Right cardiac atrium (tissue), 5 donors: ENCODE measurements at places on chromosomes 3 and 15.

- DNase-seq: peak; percentile 73
These were observed 38.7 kb downstream of the GJD2 start for GRCh38 chr15:34716111-34716510.

- no peak for DNase-seq
These were observed 144.7 kb upstream of the ANKRD28 start for GRCh38 chr3:15942462-15942861.

GRCh38 chr3:60812502-60812901 is 438.8 kb downstream of the FHIT start:
- DNase-seq: no peak

- DNase-seq: no peak
These were observed 27.9 kb downstream of the TP53BP1 start for GRCh38 chr15:43465100-43465499.

DNA sequence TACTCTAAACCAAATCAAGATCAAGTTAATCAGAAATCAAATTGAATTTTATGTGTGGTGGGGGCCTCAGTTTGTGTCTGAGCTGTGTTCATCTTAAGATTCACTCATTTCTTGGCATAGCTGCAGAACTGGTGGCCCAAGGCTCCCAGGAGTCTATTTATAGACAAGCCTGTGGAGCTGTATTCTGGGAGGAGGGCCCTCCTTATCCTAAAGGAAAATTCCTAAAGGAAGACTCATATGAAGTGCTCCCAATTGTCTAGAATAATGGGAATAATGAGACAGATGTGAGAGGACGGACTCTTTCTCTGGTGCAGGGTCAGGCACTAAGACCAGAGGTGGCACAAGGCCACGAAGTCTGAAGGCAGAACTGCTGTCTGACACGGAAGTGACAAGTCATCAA is 38.9 kb downstream of the C3orf85 start:
- DNase-seq: no peak

- peak; percentile 67 for DNase-seq
These were observed 1.5 kb upstream of the CACNA2D3 start for GRCh38 chr3:54120657-54121413.

- DNase-seq: no peak
These were observed 1036.6 kb downstream of the NTRK3 start for GRCh38 chr15:87219650-87220615.

DNA sequence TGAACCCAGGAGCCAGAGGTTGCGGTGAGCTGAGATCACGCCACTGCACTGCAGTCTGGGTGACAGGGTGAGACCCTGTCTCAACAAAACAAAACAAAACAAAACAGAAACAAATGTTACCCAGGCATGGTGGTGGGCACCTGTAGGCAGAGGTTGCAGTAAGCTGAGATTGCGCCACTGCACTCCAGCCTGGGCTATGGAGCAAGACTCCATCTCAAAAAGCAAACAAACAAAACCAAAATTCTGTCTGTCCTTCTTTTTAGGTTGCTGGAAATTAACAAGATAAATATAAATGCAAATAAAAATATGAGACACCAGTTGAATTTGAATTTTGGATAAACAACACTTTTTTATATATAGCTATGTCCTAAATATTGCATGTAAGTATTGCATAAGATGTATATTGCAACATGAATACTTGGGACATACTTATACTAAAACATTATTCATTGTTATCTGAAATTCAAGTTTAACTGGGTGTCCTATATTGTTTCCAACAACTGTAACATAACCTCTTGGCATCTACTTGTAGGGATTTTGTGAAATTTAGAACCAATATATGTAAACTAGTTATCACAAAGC is 4.7 kb upstream of the CEP97 start:
- no peak for DNase-seq

GRCh38 chr15:78620021-78620526 is 722 bp downstream of the CHRNA3 start:
- no peak for DNase-seq

DNA sequence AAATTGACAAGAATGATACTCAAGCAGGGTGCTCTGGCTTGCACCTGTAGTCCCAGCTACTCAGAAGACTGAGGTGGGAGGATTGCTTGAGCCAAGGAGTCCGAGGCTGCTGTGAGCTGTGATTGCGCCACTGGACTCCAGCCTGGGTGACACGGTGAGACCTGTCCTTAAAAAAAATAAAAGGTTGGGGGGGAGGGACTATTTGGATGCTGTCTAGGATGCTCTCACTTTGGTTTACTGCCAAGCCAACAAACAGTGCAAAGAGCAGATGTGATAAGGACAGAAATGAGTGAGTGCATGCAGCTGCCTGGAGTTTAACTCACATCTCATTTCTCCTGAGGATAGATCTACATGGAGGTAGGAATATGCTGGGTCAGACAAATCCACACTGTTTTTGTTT is 130.0 kb downstream of the FRMD4B start:
- no peak for DNase-seq

GRCh38 chr3:101825904-101826445 is 23.3 kb upstream of the NFKBIZ start:
- DNase-seq: no peak

GRCh38 chr3:51887620-51888019 is 12.2 kb upstream of the IQCF5 start:
- DNase-seq: no peak

DNA sequence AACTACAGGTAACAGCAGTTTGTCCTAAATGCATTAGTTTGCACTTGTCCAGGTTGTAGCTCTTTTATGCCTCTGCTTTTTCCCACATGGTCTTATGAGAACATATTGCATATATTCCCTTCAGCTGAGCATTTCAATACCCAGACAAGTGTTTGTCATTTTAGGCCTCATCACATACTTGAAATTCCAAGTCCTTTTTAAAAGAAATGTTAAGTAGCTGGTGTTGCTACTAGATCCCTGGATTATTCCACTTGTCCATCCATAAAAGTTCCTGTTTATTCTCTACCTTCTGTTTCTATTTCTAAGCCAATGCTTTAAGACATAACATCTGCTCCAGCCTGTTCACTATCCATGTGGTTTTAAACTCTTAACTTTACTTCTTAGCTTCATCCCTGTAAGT is 128.4 kb downstream of the NECTIN3 start:
- DNase-seq: no peak

DNA sequence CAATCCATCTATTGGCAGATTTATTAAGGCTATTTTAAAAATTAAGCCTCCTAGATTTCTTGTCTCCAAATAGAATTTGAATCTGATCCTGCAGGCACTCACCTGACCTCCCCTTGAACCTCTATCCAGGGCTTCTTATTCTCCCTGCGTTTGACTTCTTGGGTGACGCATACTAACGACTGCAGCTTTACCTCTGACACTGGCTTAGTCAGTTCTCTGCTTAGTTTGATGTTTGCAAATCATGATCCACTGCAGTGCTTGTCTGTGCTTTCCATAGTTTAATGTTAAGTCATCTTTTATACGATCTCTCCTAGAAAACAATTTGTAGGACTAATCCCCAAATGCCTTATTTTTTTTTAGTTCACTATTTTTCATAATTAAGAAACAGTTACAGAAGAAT is 233.1 kb downstream of the ROBO1 start:
- DNase-seq: no peak

- no peak for DNase-seq
These were observed 336.4 kb upstream of the SATB1 start for GRCh38 chr3:18761530-18761929.

- DNase-seq: no peak
These were observed 212.4 kb upstream of the ZBTB20 start for GRCh38 chr3:115359536-115359935.

DNA sequence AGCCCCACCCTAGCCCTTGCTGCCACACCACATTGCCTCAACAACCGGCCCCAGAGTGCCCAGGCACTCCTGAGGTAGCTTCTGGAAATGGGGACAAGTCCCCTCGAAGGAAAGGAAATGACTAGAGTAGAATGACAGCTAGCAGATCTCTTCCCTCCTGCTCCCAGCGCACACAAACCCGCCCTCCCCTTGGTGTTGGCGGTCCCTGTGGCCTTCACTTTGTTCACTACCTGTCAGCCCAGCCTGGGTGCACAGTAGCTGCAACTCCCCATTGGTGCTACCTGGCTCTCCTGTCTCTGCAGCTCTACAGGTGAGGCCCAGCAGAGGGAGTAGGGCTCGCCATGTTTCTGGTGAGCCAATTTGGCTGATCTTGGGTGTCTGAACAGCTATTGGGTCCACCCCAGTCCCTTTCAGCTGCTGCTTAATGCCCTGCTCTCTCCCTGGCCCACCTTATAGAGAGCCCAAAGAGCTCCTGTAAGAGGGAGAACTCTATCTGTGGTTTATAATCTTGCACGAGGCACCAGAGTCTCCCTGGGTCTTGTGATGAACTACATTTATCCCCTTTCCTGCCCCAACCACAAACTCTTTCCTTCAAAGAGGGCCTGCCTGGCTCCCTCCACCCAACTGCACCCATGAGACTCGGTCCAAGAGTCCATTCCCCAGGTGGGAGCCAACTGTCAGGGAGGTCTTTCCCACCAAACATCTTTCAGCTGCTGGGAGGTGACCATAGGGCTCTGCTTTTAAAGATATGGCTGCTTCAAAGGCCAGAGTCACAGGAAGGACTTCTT is 39.1 kb downstream of the MESD start:
- no peak for DNase-seq

- no peak for DNase-seq
These were observed 27.2 kb upstream of the GLCE start for GRCh38 chr15:69132977-69133861.

GRCh38 chr15:55739641-55740040 is 3.3 kb downstream of the PRTG start:
- no peak for DNase-seq

DNA sequence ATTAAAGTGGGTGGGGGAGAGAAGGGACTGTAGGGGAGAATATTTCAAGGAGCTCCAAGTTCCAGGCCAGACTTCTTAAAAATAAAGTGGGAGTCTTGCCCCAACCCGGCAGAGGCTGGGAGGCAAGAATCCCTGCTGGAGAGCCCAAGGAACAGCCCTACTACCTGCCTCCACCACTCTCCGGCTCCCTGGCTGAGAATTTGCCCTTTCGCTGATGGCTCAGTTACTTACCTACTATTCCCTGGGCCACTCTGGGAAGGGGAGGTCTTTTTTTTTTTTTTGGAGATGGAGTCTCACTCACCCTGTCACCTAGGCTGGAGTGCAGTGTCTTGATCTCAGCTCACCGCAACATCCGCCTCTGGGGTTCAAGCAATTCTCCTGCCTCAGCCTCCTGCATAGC is 15.5 kb downstream of the MYL3 start:
- DNase-seq: no peak

- no peak for DNase-seq
These were observed 246.9 kb downstream of the CGGBP1 start for GRCh38 chr3:87811953-87812352.
